ENCODE measurements at places on chromosomes 7 and 10.

DNA sequence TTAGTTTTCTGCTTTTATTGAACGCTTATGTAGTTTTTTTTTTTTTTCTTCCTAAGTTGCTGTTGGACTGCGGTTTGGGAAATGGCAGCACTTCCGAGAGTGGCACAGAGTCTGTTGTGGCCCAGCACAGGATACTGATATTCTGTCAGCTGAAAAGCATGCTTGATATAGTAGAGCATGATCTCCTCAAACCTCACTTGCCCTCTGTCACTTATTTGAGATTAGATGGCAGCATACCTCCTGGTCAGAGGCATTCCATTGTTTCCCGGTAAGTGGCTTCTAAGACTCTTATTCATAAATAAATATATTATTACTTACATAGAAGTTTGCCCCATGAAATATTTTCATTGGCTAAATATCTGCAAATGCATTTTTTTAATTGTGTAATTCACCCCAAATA is 101.1 kb downstream of the BTAF1 start:
- DNase-seq, result no peak

- DNase-seq, result no peak
These were observed 51.9 kb downstream of the OAT start for GRCh38 chr10:124366825-124367224.

- no peak for DNase-seq
These were observed 170.8 kb downstream of the BBS9 start for GRCh38 chr7:33300131-33300530.

GRCh38 chr7:135942614-135943013 is 34.5 kb downstream of the MTPN start:
- no peak for DNase-seq

DNA sequence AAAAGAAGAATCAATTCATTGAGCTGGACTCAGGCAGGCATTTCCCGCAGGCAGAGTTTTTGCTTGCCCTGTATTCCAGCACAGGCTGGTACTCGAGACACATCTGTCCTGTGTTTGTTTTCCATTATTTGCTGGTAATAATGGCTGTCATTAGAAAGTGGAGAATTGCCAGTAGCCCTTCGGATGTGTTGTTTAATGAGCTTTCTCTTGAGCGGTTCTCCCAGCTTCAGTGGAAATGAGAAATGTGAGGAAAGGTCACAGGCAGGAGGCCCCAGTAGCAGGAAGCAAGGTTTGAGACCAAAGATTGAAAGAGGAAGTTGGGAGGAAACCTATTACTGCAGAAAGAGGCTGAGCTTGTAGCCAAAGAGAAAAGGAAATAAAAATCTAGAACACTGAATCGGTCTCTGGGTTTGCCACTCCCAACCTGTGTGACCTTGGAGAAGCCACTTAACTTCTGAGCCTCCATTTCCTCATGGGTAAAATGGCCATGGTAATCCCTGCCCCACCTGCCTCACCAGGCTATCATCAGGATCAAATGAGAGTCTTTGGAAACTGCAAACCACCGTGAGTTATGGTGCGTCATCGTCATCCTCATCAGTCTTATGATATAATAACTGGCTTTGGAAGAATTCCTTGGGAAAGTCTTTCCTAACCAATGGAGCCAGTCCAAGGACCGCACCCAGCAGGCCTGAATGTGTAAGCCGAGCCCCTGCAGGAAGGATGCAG is 67.7 kb downstream of the TACR2 start:
- no peak for DNase-seq

- no peak for DNase-seq
These were observed 7.7 kb downstream of the AGR3 start for GRCh38 chr7:16874066-16874465.

- DNase-seq, result no peak
These were observed 44.0 kb upstream of the ANKRD1 start for GRCh38 chr10:90964781-90965465.
